ENCODE measurements at places on chromosomes 16 and 17.

- DNase-seq, result no peak
Measured at GRCh38 chr17:80689129-80689619, 144.5 kb downstream of the RPTOR start.

DNA sequence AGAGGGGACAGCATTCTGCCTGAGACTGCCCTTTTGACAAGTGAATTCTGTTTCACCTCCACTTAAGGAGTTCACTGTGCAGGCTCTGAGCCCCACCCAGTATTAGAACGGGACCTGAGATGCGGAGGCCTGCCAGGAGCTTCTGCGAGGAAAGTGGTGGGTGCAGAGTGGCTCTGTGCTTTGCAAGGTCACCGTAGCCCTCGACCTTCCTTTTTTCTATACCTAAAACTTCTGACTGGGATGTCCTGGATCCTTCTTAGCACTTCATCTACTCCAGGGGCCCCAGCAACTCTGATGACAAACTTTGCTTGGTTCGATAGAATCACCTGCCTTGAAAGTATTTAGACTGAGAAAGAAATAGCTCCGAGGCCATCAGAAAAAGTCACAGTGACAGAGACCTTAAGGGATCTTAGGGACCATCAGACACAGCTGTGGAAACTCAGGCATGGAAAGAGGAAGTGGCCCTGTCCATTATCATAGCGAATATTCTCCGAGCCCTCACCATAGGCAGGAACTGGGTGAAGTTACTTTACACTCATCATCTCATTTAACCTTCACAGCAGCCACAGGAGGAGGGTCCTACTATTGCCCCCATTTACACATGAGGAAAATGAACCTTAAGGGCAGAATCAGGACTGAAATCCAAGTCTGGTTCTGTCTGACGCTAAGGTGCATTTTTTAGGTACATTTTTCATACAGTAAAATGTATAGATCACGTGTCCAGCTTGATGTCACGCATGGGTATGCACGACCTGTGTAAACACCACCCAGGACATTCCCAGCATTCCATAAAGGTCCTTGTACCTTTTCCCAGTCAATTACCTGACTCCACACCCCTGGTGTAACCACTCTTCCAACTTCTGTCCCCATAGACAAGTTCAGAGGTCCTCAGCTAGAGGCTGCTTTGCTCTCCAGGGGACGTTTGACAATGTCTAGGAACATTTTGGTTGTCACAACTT is 676 bp upstream of the KRT13 start:
- DNase-seq, result no peak

DNA sequence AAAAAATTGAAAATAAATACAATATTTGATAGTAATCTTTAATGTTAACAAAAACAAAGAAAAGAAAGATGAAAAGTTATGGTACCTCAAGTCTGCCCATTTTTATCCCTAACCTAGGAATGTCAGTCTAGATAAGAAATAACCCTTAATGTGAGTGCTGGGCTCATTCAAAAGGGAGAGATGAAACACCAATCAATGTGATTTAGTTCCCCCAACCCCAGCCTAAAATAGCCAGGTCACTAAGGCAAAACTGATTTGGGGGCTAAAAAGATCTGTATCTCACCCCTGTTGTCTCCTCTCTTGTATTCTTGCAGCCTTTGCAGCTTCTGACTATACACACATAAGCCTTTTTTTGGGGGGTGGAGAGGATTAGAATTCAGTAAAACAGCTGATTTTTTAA is 3.2 kb upstream of the IGF2BP1 start:
- DNase-seq, result no peak

GRCh38 chr16:46618516-46618915 is 2.7 kb downstream of the SHCBP1 start:
- no peak for DNase-seq

DNA sequence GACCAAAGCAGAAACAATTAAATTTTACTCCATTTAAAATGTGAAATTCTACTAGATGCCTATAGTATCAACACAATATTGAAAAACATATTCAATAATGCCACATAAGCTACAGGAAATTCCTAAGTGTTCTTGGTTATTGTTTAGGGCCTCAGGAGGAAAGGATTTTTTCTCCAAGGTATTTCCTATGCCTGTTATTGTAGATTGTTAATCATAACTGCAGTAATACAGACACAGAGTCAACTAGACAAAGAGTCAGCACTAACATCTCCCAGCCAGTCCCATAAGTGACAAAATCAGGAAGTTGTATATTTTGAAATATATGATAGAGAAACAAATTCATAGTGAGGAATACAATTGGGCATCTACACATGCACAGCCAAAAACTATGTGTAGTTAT is 782.7 kb upstream of the KIF2B start:
- no peak for DNase-seq

DNA sequence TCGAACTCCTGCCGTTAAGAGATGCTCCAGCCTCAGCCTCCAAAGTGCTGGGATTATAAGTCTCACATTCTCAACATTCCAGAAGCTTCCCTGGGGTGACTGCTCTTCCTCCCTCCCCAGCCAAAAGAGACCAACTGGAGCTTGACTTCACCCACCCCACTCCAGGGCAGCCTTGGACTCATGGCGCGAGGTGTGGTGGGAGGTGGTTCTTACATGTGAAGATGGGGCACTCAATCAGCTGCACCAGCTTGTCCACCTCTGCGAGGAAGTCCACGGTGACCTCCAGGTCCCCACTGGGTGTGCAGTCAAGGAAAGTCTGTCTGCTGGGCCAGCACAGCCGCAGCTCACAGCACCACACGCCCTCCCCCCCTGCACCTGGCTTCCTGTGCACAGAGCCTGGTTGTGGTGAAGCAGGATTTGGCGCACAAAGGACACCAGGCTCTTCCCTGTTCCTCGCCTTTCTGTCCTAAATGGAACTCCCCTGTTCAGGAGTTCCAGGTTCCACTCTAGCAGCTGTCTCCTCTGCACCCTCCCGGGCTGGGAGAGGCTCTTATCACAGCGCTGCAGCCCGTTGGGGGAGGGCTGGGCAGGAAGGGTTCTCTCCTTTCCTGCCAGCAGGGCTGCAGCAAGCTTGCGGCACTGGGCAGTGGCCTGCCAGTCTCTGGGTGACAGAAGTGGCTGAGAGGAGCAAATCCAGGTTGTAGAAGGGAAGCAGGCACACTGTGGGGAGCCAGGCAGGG is 9.6 kb upstream of the MTSS2 start:
- no peak for DNase-seq

GRCh38 chr17:80773243-80773991 is 218.2 kb upstream of the CHMP6 start:
- no peak for DNase-seq

DNA sequence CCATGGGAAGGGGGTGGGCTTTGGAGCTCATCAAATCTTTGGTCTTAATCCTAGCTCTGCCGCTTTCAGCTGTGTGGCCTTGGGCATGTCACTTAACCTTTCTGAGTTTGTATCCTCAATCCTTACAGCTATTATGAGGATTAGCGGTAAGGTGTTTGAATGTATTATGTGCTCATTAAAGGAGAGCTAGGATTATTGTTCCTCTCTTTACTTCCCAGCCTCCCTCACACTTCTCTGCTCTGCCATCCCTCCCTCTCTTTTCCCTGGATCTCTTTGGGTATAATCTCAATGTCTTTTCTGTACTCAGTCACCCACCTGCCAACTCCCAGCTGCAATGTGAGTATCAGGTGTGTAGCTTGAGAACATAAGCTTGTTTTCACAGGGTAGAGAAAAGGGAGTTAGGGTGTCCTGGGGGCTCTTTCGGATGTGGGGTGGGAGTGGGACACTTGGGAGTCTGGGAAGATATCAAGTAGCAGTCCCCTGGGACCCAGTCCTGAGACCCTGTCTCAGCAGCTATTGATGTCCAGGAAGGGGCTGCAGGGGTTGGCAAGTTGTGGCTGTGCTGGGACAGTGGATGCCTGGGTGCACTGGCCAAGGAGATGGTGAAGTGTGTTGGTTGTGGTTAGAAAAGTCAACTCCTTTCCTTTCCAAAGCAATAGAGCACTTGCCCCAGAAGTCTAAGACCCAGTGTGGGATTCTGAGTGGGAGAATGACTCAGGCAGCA is 1.8 kb downstream of the EFNB3 start:
- no peak for DNase-seq

- DNase-seq, result no peak
Measured at GRCh38 chr17:46911311-46911710, 11.6 kb upstream of the GOSR2 start.

- no peak for DNase-seq
Measured at GRCh38 chr17:17349724-17350106, 46.5 kb downstream of the NT5M start.

- DNase-seq, result no peak
Measured at GRCh38 chr17:43142153-43142552, 17.0 kb upstream of the BRCA1 start.

DNA sequence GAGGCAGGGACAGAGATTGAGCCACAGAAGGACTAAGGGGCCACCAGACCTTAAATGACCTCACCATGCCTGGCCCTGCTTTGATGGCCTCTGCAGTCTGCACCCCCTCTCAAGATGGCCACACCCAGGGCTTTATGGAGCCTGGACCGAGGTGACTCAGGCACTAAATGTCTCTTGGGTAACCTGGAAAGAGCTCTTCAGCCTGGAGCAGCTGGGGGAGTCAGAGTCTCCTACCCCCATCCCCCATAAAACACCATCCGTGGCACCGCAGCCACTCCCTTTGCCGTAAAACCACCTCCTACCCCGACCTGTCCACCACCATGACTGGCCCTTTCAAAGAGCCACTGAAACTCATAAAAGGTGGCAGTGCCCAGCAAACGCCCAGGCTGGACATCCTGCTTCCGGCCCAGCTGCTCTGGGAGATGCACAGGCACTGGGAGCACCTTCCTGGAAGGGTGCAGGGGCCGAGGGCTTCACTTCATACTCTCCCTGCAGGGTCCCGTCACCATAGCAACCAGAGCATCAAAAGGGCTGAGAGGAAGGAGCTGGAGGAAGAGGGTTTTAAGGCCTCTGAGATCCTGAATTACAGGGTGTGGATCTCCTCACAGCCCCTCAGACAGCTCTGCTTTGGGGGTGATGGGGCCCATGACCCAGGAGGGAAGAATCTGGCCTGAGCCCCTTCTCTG is 22.3 kb downstream of the FOXN1 start:
- no peak for DNase-seq

GRCh38 chr16:88938119-88938776 is 38.8 kb downstream of the CBFA2T3 start:
- DNase-seq, result no peak

- DNase-seq, result peak; percentile 70
Measured at GRCh38 chr17:66268247-66268927, 34.0 kb upstream of the PRKCA start.

DNA sequence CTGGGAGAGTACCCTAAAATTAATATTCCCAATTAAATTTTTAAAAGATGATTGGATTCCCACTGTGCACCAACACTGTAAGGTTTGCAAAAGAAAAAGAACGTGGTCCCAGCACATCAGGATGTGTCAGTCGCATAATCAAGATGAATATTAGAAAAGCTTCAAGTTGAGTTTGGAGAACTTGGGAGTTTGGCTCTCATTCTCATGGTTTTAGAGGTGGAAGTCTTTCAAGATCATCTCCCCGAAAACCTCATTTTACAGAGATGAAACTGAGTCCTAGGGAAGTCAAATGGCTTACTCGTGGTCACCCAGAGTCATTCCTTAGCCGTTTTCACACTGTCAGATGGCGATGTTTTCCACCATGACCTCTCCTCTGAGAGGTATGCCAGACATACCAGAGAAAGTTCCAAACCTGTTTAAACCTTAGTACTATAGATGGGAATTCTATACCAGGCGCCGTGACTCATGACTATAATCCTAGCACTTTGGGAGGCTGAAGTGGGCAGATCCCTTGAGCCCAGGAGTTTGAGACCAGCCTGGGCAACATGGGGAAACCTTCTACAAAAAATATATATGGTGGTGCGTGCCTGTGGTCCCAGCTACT is 1.2 kb downstream of the SEC14L1 start:
- DNase-seq, result no peak

DNA sequence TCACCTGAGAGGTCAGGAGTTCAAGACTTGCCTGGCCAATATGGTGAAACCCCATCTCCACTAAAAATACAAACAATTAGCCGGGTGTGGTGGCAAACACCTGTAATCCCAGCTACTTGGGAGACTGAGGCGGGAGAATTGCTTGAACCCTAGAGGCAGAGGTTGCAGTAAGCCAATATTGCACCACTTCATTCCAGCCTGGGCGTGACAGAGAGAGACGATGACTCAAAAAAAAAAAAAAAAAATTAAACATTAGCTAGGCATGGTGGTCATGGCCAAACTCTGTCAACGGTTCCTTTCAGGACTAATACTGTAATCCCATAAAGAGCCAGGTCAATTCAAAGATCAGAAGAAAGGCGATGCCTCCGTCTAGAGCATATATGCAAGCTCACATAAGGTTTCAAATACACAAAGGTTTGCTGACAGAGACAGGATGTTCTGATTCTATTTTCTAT is 2.4 kb downstream of the RNF157 start:
- DNase-seq, result no peak

GRCh38 chr17:9850151-9850550 is 24.4 kb downstream of the GLP2R start:
- DNase-seq, result no peak

DNA sequence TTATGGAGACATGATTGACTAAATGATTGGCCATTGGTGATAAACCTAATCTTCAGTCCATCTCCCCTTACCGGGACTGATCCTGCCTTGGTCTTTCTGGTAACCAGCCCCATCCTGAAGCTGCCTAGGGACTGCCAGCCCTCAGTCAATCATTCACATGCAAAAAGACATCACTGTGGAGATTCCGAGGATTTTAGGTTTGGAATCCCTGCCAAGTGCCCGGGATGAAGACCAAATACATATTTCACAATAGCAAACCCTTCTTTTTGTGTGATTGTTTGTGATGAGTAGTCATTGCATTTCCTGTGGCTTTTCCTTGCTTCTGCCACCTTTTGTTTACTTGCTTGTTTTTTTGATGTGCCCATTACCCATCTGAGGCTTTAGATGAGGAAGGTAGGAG is 44.0 kb downstream of the EPN2 start:
- peak; percentile 39 for DNase-seq

DNA sequence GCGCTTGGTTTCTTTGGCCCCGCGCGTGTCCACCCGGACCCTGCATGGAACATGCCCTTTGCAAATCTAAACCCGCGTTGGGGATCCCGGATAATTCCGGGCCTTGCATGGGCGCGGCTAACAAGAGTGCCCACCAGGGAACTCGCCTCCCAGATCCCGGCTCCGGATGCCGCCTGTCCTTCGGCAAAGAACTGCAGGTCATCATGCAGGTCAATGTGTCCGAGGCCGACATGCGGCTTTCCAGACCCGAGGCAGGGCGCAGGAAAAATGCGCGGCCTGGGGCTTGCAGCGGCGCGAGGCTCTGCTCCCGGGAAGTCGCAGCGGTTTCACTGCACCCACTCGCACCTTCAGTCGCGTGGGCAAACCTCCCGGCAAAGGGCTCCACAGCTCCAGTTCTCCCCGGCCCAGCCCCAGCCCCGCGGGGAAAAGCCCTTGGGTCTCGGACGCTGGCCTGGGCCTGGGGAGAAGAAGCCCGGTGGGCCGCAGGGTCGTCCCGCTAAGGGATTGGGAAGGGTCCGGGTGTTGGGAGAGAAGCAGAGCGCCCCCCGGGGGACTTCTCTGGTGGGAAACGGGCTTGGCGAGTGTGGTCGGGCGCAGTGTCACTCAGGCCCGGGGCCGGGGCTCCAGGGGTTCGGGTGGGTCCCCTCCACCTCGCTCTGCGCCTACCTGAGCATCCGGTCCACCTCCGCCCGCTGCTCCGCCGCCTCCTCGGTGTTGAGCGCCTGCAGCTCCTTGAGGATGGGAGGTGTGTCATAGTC is 805 bp downstream of the HNF1B start:
- DNase-seq, result no peak
